ENCODE measurements at places on chromosomes 16 and 17. TPM values are rescaled to one million over a fixed set of nuclear protein-coding genes. Genes with fewer than 3 reads are reported as not detected.

DNA sequence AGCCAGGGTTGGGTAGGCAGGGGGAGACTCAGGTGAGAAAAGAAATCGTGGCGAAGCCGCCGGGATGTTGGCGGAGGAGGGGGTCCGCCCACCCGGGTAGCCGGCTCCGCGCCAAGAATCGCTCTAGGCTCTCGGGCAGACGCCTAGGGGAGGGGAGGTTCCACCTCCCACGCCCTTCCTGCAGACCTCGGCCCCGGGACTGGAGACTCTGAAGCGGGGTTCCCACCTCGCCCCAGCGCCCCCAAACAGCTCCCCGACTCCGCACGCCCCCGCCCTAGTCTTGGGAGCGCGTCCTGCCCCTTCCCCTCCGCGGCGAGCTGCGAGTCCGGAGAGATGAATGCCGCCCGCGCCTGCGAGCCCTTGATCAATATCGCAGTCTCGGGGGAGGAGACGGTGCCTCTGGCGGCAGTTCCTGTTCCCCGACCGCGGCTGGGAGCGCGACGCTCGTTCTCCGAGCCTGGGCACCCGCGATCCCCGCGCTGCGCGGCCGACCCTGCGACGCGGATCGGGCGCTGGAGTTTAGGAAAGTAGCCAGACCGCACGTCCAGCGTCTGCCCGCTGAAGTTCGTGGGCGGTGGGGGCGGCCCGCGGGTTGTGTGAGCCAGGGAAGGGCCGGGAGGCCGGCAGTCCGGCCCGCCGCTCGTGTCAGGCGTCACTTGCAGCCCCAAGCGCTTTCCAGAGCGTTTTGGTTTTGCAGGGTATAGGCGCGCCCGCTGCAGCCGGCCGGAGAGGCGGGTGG, 790 bp downstream of the CRHR1 start:
- H3K27ac ChIP-seq: no peak overlapping the region
- peak overlapping the region; percentile 39 for H3K4me3 ChIP-seq
- peaks cover 23% of the 10 kb centered on the region for H3K4me1 ChIP-seq

DNA sequence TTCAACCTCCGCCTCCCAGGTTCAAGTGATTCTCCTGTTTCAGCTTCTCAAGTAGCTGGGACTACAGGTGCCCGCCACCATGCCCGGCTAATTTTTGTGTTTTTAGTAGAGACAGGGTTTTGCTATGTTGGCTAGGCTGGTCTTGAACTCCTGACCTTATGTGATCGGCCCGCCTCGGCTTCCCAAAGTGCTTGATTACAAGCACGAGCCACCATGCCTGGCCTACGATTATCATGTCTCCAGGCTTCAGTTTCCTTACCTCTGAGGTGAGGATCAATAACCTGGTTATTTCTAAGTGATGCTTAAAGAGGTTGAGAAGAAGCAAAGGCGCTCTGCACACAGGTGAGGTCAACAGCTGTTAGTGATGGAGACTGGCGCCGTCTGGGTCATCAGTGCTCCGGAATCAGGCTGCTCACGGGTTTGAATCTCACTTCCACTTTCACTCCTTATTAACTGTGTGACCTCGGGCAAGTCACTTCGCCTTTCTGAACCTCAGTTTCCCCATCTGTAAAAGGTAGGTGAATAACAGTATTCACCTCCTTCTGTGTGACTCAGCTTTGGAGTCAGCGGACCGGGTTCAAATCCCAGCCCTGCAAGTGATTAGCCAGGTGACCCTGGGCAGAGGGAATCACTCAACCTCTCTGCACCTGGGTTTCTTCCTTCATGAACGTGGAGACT, 745 bp upstream of the ABCC1 start:
- no peaks in the 10 kb centered on the region for H3K36me3 ChIP-seq
- H3K4me3 ChIP-seq: peak overlapping the region; percentile 49
- H3K27ac ChIP-seq: peak overlapping the region; percentile 93
- H3K27me3 ChIP-seq: no peaks in the 10 kb centered on the region

- no peak for DNase-seq
- H3K4me3 ChIP-seq: no peak overlapping the region
- H3K27me3 ChIP-seq: peaks cover 15% of the 10 kb centered on the region
- H3K4me1 ChIP-seq: peaks cover 97% of the 10 kb centered on the region
These were observed 1.9 kb upstream of the C16orf74 start for GRCh38 chr16:85752511-85753420.

DNA sequence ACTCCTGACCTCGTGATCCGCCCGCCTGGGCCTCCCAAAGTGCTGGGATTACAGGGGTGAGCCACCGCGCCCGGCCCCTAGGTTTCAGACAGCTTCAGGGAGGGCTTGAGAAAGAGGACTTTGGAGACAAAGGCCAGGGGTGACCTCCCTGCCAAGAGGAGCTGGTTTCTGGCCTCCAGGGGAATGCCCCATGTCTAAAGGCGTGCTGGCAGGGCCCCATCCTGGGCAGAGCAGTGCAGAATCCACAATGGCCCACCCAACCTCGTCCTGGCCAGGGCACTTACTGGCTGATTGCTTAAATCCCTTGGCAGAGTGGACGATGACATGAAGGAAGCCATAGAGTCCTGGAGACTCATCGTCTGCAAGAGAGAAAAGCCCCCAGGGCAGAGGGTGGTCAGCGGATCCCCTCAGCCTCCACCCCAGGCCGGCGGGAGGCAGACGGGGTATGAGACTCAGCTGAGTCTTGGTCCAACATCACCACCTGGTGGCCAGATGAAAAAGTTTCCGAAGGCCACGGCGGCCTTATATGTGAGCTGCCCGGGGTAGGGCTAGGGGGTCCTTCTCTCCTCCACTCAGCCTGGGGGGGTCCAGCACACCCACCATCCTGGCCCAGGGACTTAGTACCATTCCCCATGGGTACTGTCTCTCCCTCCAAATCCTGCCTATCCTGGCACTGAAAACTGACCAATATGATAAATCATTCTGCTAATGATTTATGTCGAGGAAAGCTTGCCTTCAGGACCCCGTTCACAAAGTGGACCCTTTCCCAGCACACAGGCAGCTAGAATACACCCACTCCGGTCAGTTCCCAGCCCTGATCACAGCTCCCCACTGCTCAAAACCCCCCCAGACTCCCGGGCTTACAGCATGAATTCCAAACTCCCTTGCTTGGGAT, 59.1 kb downstream of the TIMM22 start:
- DNase-seq: peak; percentile 78
- no peaks in the 10 kb centered on the region for H3K27me3 ChIP-seq
- peaks cover 4% of the 10 kb centered on the region for H3K4me1 ChIP-seq
- H3K4me3 ChIP-seq: no peak overlapping the region
- no peak overlapping the region for H3K27ac ChIP-seq
- peaks cover 56% of the 10 kb centered on the region for H3K36me3 ChIP-seq

DNA sequence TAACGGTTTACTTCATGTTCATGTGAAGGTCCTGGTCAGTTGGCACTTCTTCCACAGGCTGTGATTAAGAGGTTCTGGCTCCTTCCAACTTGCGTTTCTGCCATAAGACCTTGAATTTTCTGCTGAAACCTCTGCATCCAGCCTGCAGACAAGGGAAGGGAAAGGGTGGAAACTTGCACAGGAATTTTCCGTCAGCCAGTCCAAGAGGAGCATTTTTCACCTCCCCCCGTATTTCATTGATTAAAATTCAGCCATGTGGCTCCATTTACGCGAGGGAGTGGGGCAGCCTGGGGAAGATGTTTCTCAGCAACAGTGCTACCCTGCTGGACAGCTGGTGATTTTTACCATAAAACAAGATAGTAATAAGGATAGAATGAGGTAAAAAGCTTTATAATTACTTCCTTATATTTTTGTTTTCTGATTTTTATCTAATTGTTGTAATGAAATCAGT, 101.5 kb upstream of the SMIM36 start:
- no peak overlapping the region for H3K27ac ChIP-seq
- no peaks in the 10 kb centered on the region for H3K4me1 ChIP-seq
- H3K4me3 ChIP-seq: no peak overlapping the region
- H3K36me3 ChIP-seq: no peaks in the 10 kb centered on the region
- no peaks in the 10 kb centered on the region for H3K27me3 ChIP-seq

The ZFHX3 gene
- polyA plus RNA-seq: 1.5 TPM

The CES3 gene
- polyA plus RNA-seq: 0.27 TPM

The TMEM204 gene
- polyA plus RNA-seq: 13.6 TPM

Measured in spleen (tissue), 13 donors.